Neural cell (in vitro differentiated cells): ENCODE measurements at places on chromosomes 2 and 18. TPM values are rescaled to one million over a fixed set of nuclear protein-coding genes. Genes with fewer than 3 reads are reported as not detected.

Gene NT5DC4
- not detected in 2 replicates for polyA plus RNA-seq

Gene ERICH2
- polyA plus RNA-seq, result 1.3 TPM in 1 of 2 replicates, not detected in the other

Gene UGT1A9
- polyA plus RNA-seq, result not detected in 2 replicates

Gene DCDC2C
- polyA plus RNA-seq, result not detected in 2 replicates

Gene ATP6V1C2
- 0.64 TPM in 1 of 2 replicates, not detected in the other for polyA plus RNA-seq
